ENCODE measurements at places on chromosomes 2 and 18.

DNA sequence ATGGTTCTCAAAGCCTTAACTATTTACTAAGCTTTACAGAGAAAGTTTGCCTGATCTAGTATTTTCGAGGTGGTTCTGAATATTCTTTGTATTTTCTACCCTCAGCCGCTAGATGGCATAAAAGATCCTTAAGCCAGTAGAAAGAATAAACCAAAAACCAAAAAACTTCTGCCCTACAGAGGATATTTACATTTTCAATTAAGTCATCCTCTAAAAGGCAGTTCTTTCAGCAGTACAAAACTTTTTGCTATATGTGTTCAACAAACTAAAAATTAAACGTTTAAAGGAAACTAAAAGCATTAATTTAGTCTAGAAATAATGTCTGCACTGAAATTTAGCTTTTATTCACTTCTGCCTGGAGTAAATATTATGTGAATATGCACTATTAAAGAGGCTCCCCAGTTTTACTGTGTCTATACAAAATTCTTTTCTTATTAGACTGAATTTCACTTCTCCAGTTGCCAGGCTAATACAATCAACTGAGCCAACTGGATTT lies 297.5 kb downstream of the PIEZO2 start:
- peak; percentile 67 for DNase-seq

DNA sequence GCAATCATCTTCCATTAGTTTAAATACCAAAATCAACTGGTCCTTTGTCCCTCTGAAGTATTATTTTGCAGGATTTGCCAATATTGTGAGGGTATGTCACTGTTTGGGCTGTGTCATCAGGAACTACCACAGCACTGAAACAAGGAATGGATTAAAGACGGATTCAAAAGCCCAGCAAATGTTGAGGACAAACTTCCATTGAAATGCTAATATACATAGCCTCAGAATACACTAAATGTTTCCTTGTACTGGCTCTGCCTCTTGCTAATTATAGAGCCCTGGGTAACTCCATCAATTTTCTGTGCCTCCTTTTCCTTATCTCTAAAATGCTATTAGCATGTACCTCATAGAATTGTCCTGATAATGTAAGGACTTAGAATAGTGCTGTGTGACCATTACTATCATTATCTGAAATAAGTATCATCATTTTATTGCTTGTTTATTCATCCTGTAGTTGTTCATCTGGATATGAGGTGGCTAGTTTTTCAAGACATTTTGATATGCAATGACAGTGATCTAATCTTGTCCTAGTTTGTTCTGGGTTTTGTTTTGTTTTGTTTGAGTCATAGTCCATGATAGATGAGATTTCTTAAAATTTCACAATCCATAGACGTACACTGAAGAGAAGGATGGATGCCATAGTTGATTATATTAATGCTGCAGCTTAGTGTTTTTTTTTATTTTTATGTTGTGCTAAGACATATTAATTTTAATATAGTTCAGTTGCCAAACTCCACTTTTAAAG lies 333.4 kb upstream of the KCNH7 start:
- DNase-seq: peak; percentile 72

- DNase-seq: peak; percentile 44
Observed at GRCh38 chr2:9178110-9178903, 28.3 kb upstream of the ASAP2 start.

GRCh38 chr2:208025814-208026184 lies 472 bp upstream of the PLEKHM3 start:
- no peak for DNase-seq

- DNase-seq: no peak
Observed at GRCh38 chr18:27861539-27861938, 315.4 kb downstream of the CDH2 start.

GRCh38 chr2:232292395-232293154 lies 86.0 kb upstream of the ALPP start:
- peak; percentile 56 for DNase-seq

GRCh38 chr18:13804305-13804704 lies 19.6 kb upstream of the MC5R start:
- DNase-seq: no peak

GRCh38 chr2:134260713-134261112 lies 6.8 kb downstream of the MGAT5 start:
- DNase-seq: peak; percentile 87

- peak; percentile 66 for DNase-seq
Observed at GRCh38 chr2:20050104-20050645, 1.3 kb downstream of the LAPTM4A start.

- no peak for DNase-seq
Observed at GRCh38 chr2:74511104-74511989, 2.9 kb upstream of the TLX2 start.

DNA sequence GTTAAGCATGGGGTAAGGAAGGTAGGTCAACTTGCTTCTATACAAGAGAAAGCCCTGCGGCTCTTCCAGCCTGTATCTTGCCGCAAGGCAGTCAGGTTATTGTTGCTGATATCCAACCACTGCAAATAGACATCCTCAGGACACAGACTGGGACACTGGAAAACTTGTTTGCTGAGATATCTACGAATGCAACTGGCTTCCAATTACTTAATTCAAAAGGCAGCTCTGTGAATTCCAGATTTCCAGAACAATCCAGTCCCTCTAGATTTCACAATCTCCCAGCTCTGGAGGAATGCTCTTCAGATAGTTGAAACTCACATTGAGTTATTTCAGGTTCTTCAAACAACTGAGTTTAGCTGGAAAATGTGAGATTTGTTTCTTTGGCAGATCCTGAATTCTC lies 34.6 kb upstream of the SP9 start:
- peak; percentile 59 for DNase-seq

GRCh38 chr18:21132398-21132918 lies 20.8 kb upstream of the ROCK1 start:
- no peak for DNase-seq

DNA sequence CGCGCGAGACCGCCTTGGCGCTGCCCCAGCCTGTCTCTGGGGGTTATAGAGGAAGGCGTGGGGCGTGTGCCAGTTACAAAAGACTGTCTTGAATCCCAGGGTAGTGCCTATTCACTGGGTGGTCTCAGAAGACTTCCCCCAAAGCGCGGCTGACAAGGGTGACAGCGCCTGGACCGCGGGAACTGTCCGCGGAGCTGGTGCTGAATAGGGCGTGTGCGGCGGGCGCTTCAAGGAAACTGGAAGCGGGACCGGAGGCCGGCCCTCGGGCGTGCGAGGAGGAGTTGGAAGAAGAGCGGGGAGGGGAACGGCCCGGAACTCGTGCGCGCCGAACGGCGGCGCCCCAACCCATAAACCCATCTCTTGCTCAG lies 2.3 kb downstream of the EGR4 start:
- DNase-seq: peak; percentile 34

All from amniotic epithelial cell (primary cell).